ENCODE measurements at places on chromosomes 4 and X.

DNA sequence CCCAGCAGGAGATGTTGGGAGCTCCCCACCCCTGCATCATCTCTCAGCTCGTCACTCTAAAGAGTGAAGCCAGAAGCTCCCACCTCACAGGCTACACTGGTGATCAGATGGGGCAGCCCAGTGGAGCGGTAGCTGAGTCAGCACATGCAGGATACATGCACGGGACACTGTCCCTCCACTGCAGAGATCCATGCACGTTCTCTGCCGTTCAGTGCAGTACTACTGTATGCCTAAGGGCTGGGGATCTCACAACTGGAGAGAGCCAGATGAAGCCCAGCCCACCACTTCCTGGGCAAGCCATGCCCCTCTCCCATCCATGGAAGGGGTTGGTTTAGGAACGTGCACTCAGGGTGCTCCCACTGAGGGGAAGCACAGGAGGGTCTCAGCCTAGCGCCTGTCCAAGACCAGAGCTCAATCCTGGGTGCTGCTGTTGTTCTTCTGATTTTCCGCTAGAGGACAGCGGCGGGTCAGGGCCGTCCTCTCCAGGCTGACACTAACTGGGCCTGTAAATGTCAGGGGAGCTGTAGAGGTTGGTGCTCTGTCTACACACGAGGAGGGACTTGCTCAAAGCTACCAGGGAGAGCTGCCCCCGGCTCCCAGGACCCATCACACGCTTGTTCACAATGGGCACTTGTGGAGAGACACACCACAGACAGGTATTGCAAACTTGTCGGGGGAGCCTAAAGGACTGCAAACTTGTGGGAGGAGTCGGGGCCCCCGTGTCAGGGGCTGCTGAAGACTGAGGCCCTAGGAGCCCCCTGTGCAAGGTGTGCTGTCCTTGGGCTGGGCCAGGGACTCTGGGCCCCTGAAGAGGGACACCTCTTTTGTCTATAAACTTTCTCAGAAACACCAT is 18.2 kb upstream of the ABLIM2 start:
- DNase-seq = peak; percentile 83

DNA sequence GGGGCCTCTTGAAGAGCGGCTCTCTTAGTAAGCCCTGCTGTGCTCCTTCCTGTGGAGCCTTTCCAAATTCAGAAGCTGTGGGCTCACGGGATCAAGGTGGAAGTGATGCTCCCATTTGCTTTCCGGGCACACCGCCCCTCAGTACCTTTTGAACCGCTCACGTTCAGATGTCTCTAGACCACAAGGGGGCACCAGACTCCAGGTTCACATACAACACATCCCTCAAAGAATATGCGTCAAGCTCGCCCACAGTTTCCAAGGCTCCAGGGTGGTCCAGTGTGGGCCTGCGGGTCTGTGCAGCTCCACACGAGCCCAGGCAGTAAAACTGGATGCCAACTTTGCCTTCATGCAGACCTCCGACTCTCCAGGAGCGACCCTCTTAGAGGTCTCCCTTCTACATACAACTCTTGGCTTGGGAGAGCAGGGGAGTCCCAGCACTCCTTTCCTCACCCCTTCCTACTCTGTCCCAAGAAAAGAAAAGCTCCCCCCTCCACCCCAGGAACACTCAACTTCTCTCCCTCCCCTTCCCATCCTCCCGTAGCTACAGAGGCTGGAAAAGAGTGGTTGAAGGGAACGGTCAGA is 11.0 kb downstream of the SUPT20HL1 start:
- peak; percentile 64 for DNase-seq

DNA sequence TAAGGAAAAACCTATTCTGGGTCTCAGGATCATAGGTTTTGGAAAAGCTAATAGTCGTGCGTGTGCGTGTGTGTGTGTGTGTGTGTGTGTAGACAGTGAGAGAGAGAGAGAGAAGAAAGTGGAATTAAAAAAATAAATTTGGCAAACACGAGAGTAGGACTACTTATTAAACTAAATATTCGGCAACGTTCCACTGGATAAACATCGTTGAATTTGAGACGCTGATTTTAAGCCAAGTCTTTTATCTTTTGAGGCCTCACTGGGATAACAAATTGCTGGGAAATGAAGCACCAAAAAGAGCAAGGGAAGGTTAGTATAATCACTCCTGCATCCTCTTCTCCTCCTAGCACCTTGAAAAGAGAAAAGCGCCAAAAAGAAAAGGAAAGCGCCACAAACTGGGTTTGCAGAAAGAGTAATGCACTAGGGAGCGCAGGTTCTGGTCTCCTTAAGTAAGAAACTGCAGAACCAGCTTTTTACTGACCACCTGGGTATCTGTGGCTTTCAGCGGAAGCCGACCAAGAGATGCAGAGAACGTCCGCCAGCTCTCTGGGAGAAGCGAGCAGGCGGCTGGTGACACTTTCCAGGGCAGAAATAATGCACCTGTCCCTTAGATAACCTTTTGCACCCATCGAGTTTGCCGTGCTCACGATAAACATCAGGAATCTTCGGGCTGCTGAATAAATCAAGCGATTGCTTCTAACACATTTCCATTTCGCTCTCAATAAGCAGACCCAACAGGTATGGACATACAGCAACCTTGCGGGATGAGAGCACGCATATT is 3.4 kb downstream of the ATOH1 start:
- no peak for DNase-seq

DNA sequence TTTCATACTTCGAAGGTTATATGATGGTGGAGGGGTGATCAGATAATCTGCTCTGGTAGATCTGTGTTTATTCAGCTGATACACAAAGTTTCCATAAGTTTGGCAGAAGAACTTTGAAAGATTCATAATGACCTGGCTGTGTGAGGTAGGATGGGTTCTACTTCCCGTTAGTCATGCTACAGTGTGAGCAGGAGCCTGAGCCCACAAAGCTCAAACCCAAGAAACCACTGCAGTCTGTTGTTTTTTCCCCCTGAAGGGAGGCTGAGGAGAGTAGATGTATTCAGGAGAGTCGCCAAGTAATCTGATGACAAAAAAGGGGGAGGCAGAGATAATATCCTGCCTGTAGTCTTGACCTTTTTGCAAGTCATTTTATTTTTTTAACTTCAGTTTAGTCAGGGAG is 52.8 kb upstream of the PPP3CA start:
- no peak for DNase-seq

- DNase-seq = no peak
Measured at GRCh38 chr4:4714331-4714730, 145.1 kb upstream of the MSX1 start.

GRCh38 chrX:92270936-92271855 is 492.0 kb downstream of the PCDH11X start:
- DNase-seq = no peak

- no peak for DNase-seq
Measured at GRCh38 chrX:119481323-119481801, 13.1 kb downstream of the SLC25A5 start.

DNA sequence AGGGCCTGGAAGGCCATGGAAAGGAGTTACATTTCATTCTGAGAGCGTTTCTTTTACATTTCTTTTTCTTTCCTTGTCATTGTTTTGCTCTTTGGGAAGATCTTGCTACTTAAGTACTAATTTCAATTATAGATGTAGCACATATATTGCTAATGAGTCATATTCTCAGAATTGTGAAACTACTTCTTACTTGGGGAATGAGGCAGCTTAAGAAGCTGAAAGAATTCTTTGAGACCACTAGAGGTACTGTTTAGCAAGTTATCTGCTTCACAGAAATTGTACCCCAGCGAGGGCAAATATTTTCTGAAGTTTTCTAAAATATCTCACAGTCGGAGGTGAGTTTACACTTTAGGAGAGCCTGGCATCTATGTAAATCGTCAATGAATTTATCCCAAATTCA is 100.6 kb downstream of the AFF2 start:
- DNase-seq = peak; percentile 76

DNA sequence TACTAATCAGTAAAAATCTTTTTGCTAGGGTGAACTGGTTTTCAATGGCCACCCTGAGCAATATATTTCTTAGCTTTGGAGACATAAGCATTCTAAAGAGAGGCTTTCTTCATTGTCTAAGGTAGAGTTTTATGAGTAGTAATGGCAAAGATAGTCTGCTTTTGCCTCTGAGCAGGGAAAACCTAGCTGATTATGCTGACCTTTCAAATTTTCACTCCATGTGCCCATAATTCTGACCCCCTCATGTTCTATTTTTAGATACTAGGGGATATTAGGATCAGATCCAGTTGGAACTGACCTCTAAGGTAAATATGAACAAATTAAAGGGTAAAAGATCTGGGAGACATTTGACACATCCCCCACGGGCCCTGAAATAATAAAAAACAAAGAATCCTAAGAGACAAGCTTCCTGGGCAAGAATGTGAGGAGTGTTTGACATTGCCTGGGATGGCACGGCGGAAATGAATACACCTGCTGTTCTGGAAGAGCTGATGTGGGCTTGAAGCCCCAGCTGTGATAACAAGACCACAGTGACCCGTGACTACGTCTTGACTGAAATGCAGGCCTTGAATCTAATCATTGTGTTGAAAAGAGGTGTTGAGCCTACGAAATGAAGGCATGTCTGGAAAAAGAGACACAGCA is 392.1 kb upstream of the FRG1 start:
- no peak for DNase-seq

GRCh38 chrX:53715346-53715924 is 28.9 kb upstream of the HUWE1 start:
- DNase-seq = no peak

DNA sequence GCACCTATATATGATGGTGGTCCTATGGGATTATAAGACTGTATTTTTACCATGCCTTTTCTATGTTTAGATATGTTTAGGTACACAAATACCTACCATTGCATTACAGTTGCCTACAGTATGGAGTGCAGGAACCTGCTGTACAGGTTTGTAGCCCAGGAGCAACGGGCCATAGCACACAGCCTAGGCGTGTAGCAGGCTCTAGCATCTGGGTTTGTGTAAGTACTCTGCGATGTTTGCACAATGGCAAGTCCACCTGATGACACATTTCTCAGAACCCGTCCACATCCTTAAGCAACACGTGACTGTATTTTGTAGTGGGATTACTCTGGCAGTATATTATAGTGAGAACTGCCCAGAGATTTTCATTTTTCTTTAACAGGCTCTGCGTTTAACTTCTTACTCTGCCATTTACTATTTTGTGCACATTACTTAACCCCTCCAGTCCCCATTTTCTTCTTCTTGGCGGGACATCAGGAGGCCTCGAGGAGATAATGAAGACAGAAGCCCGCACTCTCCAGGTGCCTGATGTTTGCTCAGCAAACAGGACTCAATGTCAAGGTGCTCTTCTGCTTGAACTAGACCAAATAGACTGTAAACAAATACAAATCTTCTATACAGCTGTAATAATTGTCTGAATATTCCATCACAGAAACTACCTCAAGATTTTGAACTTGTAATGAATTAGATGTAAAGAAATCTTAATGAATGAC is 102.0 kb upstream of the PDLIM3 start:
- no peak for DNase-seq

- DNase-seq = no peak
Measured at GRCh38 chrX:10048076-10048475, 80.9 kb downstream of the CLDN34 start.

DNA sequence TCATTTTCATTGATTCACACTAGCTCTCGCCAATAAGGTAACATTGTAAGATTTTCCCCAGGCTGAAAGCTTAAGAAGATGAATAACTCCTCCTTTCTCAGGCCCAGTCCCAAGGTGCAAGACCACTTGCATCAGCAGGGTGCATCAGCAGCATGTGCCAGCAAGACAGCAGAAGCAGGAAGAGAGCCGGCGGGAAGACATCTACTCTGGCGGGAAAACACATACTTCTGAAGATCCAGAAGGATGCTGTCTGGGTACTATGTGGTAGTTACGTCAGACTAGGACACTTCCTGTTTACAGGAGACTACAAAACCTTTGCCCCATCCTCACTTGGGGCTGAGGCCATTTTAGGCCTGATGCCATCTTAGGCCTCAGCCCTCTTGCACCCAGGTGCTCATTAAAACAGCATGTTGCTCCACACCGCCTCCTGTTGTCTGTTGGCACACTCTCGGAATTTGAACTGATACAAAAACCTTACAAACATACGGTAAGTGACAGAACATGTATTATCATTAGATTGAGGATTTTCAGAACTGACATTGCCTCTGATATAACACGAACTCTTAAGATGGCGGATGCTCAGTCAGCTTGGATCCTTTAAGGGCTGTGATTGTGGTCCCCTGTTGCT is 886.5 kb upstream of the EPHA5 start:
- DNase-seq = no peak

GRCh38 chrX:22666441-22666840 is 333.3 kb upstream of the DDX53 start:
- DNase-seq = peak; percentile 65

DNA sequence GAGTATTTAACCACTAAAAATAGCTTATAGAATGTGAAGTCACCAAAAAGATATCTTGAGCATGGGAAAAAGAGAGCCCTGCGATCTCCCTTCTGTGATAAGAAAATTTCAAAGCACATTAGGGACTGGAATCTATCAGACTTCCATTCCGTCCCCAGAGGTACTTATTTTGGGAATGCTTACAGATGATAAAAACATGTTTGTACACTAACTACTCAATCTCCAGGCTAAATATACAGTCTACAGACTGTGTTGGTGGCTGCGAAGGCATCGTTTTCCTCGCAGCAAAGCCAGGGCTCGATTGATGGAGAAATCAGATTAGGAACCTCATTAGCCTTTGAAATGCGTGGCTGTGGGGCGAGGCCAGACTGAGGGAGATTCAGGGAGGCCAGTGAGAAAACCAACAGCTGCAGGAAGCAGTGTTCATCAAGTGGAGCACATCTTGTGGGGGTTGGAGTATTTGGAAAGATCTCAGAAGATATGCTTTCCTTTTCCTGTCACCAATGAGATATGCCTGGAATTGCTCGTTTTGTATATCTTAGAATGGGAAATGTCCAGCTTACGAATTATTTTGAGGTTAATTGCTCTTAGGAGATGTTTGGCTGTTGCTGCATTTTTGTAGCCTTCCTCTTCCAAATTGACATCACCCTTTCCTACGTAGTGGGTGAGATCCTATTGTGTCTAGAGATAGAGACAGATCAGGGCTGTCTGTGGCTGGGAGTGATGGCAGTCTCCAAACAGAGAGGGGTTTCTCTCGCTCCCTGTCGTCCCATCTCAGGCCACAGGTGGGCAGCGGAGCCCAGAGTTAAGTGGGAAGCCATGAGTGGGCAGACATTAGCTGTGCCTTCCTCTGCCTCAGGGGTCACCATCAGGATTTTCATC is 224.9 kb upstream of the FAT1 start:
- peak; percentile 14 for DNase-seq

- DNase-seq = peak; percentile 11
Measured at GRCh38 chr4:186132577-186133242, 28.2 kb downstream of the FAM149A start.

GRCh38 chr4:24849756-24850155 is 54.4 kb downstream of the SOD3 start:
- DNase-seq = no peak

DNA sequence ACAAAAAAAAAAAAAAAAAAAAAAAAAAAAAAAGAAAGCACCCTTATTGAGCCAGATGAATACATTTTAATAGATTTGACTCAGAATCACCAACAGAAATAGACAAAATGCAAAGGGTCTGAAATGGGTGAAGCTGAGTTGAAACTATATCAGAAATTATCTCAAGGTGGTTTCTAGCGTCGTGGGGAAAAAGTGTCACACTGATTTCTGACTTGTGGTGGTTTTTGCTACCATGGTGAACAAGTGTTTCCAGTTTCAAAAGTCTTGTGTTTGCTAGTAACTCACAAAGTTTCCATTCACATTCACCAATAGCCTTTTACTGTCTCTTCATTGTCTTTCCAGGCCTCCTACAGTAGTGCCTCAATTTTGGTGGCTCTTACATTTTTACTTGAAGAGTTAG is 135.5 kb downstream of the ARHGAP24 start:
- no peak for DNase-seq

GRCh38 chrX:120380699-120381098 is 18.8 kb downstream of the ATP1B4 start:
- peak; percentile 30 for DNase-seq

GRCh38 chrX:71541210-71542022 is 8.5 kb downstream of the OGT start:
- peak; percentile 44 for DNase-seq

All from NB4 (cell line).